Body of pancreas (tissue), 4 donors: ENCODE measurements at places on chromosomes 4 and X.

- DNase-seq, result no peak
- H3K36me3 ChIP-seq, result no peaks in the 10 kb centered on the region
- H3K27ac ChIP-seq, result no peak overlapping the region
- H3K4me1 ChIP-seq, result no peaks in the 10 kb centered on the region
These were observed 127.6 kb upstream of the GATB start for GRCh38 chr4:151888367-151888866.

DNA sequence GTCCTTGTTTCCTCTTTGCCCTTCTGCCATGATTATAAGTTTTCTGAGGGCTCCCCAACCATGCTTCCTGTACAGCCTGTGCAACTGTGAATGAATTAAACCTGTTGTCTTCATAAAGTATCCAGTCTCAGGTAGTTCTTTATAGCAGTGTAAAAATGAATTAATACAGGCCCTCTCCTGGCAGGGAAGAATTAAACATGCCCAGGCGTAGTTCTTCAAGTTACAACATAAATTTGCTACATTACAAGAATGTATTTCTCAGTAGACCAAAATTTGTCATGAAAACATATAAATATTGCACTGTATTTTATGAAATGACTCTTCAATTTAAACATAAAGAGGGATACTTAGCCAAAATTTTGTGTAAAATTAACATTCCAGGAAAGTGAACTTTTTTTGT, 1089.9 kb upstream of the PCDH10 start:
- H3K27ac ChIP-seq, result no peak overlapping the region
- H3K4me3 ChIP-seq, result no peak overlapping the region
- no peaks in the 10 kb centered on the region for H3K36me3 ChIP-seq
- no peaks in the 10 kb centered on the region for H3K27me3 ChIP-seq
- no peak for DNase-seq

DNA sequence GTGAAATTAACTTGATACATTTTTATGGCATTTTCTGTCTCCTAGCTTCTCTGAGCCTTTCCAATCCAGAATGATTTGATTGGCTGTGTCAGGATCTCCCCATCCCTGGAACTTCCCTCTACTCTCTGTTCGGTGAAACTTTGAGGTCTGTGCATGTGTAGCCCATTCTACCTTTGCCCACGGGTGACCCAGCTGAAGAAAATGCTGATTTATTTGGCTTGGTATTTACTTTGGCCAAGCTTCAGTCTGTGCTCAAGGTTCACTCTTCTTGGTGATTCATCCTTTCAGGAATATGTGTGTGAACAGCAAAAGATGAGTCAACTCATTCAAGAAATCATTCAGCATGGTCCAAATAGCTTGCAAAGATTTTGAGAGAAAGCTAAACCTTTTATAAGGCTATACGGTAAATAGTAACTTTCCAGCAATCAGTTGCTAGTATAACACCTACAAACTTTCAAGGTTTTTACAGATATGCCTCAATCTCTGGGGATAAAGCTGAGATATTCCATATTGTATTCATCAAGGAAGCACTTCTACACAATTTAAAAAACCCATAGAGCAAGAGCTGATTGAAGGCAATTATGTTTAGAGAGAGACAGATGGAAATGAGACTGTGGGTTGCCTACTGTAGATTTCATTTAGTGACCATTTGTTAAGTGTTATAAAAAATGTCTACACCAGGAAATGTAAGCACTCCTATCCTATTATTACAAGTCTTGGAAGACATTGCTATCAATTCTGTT, 233.9 kb upstream of the CXXC4 start:
- H3K4me3 ChIP-seq, result no peak overlapping the region
- no peaks in the 10 kb centered on the region for H3K36me3 ChIP-seq
- no peaks in the 10 kb centered on the region for H3K4me1 ChIP-seq
- H3K27ac ChIP-seq, result no peak overlapping the region
- DNase-seq, result peak; percentile 26
- no peaks in the 10 kb centered on the region for H3K27me3 ChIP-seq

DNA sequence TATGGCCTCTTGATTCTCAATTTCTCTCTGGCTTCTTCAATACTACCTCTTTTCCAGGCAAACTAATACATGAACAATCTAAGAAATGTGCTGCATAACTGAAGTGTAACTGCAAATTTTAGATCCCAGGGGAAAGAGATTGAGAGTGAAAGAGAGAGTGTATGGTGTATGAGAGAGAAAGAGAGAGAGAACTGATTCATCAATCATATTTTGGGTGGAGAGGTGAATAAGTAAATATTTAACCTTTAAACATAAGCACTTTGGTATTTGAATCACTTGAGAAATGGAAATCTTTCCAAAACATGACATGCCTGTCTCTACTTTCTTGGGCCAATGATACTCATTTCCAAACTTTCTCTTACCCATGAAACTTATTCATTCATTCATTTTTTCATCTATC, 147.2 kb upstream of the DIPK2B start:
- DNase-seq, result no peak
- H3K27ac ChIP-seq, result no peak overlapping the region
- H3K27me3 ChIP-seq, result no peaks in the 10 kb centered on the region
- no peaks in the 10 kb centered on the region for H3K36me3 ChIP-seq

DNA sequence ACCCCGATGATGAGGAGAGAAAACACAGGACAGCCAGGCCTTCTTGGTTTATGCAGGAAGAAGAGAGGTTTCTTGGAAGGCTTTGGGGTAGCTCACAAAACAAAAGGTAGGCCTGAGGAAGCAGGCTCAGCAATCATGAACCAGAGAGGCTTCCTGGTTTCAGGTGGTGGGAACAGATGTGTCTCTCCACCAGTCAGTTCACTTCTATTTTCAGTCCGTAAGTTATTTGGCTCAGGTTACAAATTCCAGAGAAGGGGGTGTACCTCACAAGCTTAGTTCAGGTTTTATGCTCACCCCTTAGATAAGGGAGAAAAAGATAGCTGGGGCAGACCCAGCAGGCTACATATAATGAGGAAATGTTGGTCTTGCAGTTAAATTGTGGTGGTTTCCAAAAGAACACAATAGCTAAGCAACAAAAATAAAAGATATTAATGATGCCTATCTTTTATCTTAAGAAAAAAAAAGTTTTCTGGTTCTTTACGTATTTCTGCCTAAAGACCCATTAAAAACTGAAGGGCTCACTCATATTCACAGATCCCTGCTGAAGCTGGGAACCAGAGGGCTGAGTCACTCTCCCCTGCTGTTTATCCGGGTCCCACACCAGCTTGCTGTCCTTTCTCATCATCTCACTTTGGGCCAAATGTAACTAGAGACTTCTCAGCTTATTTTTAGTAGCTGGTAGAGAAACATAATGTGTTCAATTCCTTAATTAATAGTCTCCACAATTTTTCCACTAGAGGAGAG, 177.0 kb downstream of the CAMK2D start:
- DNase-seq, result no peak
- no peaks in the 10 kb centered on the region for H3K27me3 ChIP-seq
- H3K36me3 ChIP-seq, result no peaks in the 10 kb centered on the region

- H3K4me1 ChIP-seq, result no peaks in the 10 kb centered on the region
- no peak for DNase-seq
- H3K4me3 ChIP-seq, result no peak overlapping the region
- H3K27me3 ChIP-seq, result no peaks in the 10 kb centered on the region
These were observed 82.2 kb upstream of the FRG1 start for GRCh38 chr4:189858435-189858834.

- no peak overlapping the region for H3K4me3 ChIP-seq
- no peak overlapping the region for H3K27ac ChIP-seq
These were observed 245.3 kb upstream of the HDX start for GRCh38 chrX:84747516-84747915.

DNA sequence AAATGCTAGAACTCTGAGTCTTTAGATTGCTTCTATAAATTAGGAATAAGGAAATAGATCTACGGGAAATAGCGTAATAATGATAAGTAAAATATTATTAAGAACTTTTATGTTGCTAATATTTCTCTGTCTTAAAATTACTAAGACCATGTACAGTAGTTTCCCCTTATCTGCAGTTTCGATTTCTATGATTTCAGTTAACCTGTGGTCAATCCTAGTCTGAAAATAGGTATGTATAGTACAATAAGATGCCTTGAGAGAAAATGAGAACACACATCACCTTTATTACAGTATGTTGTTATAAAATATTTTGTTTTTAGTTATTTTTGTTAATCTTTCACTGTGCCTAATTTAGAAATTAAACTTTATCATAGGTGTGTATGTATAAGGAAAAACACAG, 92.6 kb downstream of the CCSER1 start:
- no peaks in the 10 kb centered on the region for H3K36me3 ChIP-seq
- no peak for DNase-seq
- no peak overlapping the region for H3K27ac ChIP-seq

GRCh38 chr4:82429728-82430192, 502 bp downstream of the HNRNPDL start:
- H3K27ac ChIP-seq, result peak overlapping the region; percentile 99
- H3K36me3 ChIP-seq, result peaks cover 10% of the 10 kb centered on the region
- DNase-seq, result no peak
- peak overlapping the region; percentile 52 for H3K4me3 ChIP-seq
- H3K27me3 ChIP-seq, result no peaks in the 10 kb centered on the region

GRCh38 chr4:24764345-24764744, 31.0 kb upstream of the SOD3 start:
- no peaks in the 10 kb centered on the region for H3K36me3 ChIP-seq
- DNase-seq, result no peak
- no peak overlapping the region for H3K4me3 ChIP-seq
- no peak overlapping the region for H3K27ac ChIP-seq
- H3K4me1 ChIP-seq, result no peaks in the 10 kb centered on the region

DNA sequence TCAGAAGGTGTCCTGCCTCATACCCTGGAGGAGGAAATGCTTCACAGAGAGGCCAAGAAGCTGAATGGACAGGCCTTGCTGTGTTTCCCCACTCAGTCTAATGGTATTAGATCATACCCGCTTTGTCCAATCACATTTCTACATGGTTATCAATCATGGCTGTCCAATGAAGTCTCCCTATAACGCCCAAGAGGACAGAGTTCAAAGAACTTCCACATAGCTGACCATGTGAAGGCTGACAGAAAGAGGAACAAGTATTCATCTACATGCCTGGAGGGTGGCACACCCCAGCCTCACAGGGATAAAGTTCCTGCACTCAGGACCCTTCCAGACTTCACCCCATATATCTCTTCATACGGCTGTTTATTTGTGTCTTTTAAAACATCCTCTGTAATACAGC, 123.4 kb downstream of the MANBA start:
- H3K36me3 ChIP-seq, result no peaks in the 10 kb centered on the region
- no peaks in the 10 kb centered on the region for H3K4me1 ChIP-seq
- DNase-seq, result no peak
- no peaks in the 10 kb centered on the region for H3K27me3 ChIP-seq
- no peak overlapping the region for H3K4me3 ChIP-seq
